Ascending aorta (tissue), 2 donors: ENCODE measurements at places on chromosomes 7 and 10.

- no peak overlapping the region for H3K4me3 ChIP-seq
- no peaks in the 10 kb centered on the region for H3K4me1 ChIP-seq
- H3K27ac ChIP-seq = no peak overlapping the region
- no peaks in the 10 kb centered on the region for H3K27me3 ChIP-seq
- peaks cover 5% of the 10 kb centered on the region for H3K36me3 ChIP-seq
These were observed 68.2 kb downstream of the CHST15 start for GRCh38 chr10:124025152-124025551.

DNA sequence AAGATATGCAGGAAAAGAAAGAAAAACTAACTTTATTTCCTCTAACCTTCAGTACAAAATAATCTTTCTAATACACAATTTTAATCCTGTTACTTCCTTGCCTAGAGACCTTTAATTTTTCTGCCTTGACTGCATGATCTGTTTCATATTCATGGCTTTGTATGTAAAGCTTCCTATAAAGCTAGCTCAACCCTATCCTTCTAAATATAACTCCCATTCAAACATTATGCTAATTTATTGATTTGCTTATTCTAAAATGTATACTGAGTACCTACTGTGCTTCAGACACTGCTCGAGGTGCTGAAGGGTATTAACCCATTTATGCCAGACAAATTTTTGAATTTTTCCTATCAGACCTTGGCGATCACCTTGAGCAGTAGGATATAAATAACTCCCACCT, 47.6 kb downstream of the SEMA3C start:
- H3K4me1 ChIP-seq = no peaks in the 10 kb centered on the region
- no peak overlapping the region for H3K27ac ChIP-seq
- H3K27me3 ChIP-seq = no peaks in the 10 kb centered on the region
- no peak overlapping the region for H3K4me3 ChIP-seq

GRCh38 chr10:110765513-110766319, 106.0 kb upstream of the PDCD4 start:
- H3K27me3 ChIP-seq = no peaks in the 10 kb centered on the region
- no peaks in the 10 kb centered on the region for H3K4me1 ChIP-seq
- DNase-seq = no peak
- H3K36me3 ChIP-seq = no peaks in the 10 kb centered on the region
- no peak overlapping the region for H3K27ac ChIP-seq

DNA sequence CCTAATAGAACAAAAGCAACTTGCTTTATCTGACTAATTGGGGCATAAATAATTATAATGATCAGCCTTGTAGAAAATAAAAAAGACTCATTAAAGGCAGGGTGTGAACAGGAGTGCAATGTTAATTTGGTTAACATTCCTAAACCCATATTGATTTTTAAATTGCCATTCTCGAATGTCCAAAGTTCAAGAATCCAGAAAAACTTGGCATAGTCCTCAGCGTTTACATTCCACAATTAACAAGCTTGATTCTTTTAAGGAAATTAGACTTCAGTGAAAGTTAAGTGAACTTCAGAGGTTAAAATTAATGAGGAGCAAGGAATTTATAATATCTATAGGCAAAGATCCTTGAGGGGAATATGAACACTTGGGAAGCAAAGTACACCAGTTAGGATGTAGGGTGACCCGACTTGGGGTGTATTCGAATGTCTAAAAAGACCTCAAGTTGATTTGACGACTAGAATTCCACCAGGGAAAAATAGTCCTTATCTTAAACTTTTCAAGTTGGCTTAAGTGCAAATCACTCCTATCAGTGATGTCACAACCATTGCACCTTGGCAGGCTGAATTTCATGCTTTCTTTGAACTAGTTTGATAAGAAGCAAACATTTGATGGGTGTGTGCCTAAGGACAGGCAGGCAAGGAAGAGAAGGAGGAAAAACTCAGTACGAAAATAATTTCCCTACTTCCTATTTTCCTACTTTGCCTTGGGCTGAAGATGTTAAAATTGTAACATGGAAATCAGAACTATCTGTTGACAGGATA, 830.4 kb upstream of the COBL start:
- no peak for DNase-seq
- no peak overlapping the region for H3K4me3 ChIP-seq
- no peaks in the 10 kb centered on the region for H3K36me3 ChIP-seq
- no peaks in the 10 kb centered on the region for H3K4me1 ChIP-seq
- H3K27me3 ChIP-seq = no peaks in the 10 kb centered on the region

DNA sequence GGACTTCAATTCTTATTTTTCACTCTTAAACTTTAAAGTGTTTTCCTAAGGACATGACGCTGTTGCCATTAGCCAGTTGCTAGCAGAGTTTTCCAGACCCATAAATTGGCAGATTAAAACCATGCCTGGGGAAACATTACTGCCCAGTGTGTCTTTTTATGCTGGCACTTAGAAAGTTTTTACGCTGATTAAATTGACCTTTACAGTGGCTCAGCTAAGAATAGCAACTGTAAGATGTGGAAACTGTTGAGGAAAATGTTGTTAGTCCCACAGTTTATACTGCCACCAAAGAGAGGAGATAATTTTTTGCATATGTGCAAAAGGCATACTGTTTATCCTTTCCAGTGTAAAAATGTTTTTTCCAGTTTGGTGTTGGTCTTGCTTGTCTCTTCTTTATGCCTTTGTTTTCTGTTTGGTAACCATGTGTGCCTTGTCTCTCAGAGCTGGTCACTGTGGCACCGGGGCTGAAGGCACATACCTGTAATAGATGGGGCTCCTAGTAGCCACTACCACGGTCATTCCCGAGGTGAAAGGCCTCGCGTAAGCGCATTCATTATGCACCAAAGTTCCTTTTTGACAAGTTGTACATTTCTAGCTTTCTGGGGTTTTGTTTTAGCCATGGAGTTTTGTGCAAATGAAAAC, 45.3 kb downstream of the CYP17A1 start:
- H3K4me1 ChIP-seq = peaks cover 58% of the 10 kb centered on the region
- peak overlapping the region; percentile 42 for H3K27ac ChIP-seq
- H3K27me3 ChIP-seq = no peaks in the 10 kb centered on the region
- no peaks in the 10 kb centered on the region for H3K36me3 ChIP-seq

GRCh38 chr10:113458944-113459343, 93.9 kb upstream of the HABP2 start:
- no peaks in the 10 kb centered on the region for H3K27me3 ChIP-seq
- H3K27ac ChIP-seq = no peak overlapping the region
- no peaks in the 10 kb centered on the region for H3K36me3 ChIP-seq

DNA sequence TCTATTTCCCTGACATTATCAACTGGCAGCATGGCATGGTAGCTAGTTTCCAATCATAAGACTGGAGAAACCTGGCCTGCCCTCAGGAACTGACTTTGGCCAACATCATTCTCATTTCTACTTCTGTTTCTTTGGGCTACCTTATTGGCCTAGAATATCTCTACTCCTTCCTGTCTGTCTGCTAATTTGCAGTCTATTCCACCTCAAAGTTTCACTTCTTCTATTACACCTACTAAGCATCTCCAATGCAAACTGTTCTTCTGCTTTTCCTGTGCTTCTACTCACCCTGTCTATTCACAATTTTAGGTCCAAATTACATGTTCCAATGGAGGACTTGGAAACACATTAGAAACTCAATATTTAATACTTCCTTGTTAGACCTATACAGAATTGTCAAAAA, 65.6 kb downstream of the ZNF503 start:
- no peaks in the 10 kb centered on the region for H3K36me3 ChIP-seq
- H3K27ac ChIP-seq = no peak overlapping the region

DNA sequence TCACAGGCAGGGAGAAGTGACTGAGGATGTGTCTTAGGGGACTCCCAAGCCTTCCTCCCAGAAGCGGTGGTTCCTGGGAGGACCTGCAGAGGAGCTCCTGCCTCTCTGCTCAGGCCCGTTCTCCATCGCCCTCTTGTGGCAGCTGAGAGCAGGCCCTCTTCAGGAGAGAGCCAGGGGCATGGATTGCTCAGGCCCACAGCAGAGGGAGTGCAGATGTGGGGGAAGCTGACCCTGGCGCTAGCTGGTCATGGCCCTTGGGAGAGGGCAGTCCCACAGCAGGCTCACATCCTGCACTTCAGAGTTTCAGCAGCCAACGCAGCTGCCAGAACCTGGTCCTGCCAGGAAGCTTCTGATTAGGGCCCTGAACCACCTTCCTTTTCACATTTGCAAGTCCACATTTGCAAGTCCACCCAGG, 94.8 kb upstream of the TARP start:
- H3K27ac ChIP-seq = no peak overlapping the region
- H3K27me3 ChIP-seq = no peaks in the 10 kb centered on the region
- no peaks in the 10 kb centered on the region for H3K4me1 ChIP-seq

DNA sequence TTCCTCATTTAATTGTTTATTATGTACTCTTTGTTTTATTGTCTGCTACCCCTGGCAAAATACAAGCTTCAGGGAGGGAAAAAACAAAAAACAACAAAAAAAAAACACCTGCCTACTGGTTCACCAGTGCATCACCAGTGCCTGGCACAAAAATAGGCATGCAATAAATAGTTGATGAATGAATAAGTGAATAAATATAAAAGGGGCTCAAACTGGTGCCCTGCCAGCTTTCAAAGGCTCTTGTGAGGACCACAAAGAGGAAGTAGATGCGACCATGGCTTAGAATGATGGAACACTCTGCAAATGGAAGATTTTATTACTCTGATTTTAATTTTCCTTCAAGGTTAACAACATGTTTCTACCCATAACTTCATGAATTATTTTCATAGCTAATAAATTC, 213.0 kb upstream of the INHBA start:
- H3K4me3 ChIP-seq = no peak overlapping the region
- peak overlapping the region; percentile 25 for H3K27ac ChIP-seq
- no peaks in the 10 kb centered on the region for H3K27me3 ChIP-seq

DNA sequence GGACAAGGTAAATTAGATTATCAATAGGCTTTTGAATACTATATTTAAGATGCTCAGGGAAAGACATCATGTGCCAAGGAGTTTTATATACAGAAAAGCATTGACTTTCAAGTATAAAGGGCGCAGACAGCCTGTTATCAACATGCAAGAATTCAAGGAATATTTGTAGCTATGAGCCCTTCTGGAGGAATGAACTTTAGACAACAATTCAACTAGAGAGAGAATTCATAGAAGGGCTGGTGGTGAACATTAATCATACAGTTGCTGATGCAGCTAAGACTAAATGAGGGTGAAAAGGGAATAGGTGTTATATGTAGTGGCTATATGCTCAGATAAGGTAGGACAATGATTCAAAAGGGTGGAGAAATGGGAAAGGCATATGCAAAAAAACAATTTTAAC, 41.2 kb downstream of the AOAH start:
- no peak overlapping the region for H3K27ac ChIP-seq
- H3K36me3 ChIP-seq = no peaks in the 10 kb centered on the region
- no peaks in the 10 kb centered on the region for H3K4me1 ChIP-seq
- no peak for DNase-seq
- no peak overlapping the region for H3K4me3 ChIP-seq

DNA sequence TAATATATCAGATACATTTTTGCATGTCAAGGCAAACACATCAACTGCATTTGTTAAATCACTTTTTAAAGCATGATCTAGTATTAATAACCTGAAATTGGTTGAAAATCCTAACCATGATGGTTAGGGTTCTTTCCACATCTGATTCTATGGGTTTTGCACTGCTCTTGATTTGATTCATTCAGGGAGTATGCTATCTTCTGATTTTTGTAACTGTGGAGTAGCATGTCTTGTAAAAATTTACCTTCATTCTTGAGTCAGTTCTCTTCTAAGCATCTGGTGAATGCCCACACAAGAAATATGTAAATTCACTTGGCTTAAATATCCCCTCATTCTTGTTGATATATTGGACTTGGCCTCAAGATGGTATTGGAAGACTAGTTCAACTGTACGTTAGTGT, 178.7 kb downstream of the KLF6 start:
- no peak for DNase-seq
- no peaks in the 10 kb centered on the region for H3K4me1 ChIP-seq
- no peak overlapping the region for H3K4me3 ChIP-seq
- H3K27me3 ChIP-seq = no peaks in the 10 kb centered on the region

DNA sequence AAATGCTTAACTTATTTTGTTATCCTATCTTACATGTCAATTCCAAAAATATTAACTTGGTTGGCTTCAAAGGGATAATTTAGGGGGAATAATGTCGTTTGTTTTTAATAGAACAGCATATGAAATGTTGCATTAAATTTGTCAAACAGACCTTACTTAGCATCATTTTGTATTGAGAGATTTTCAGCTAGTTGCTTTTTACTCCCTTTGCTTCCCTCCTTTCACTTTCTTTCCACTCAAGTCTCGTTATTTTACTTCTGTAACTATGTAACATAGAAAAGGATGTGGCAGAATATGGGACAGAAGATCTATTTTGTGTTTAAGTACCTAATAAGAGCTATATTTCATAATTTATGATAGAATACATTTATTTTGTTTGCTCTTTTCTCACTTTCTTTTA, 2.6 kb downstream of the PHYHIPL start:
- H3K27me3 ChIP-seq = no peaks in the 10 kb centered on the region
- DNase-seq = no peak
- no peaks in the 10 kb centered on the region for H3K36me3 ChIP-seq
- H3K4me1 ChIP-seq = peaks cover 15% of the 10 kb centered on the region

GRCh38 chr10:111429288-111430028, 352.6 kb downstream of the ADRA2A start:
- no peak for DNase-seq
- no peak overlapping the region for H3K4me3 ChIP-seq
- H3K4me1 ChIP-seq = no peaks in the 10 kb centered on the region
- H3K27ac ChIP-seq = no peak overlapping the region
- H3K27me3 ChIP-seq = no peaks in the 10 kb centered on the region

GRCh38 chr10:103053659-103054581, 135.8 kb downstream of the CNNM2 start:
- no peaks in the 10 kb centered on the region for H3K36me3 ChIP-seq
- peak overlapping the region; percentile 70 for H3K27ac ChIP-seq
- peak overlapping the region; percentile 46 for H3K4me3 ChIP-seq
- H3K27me3 ChIP-seq = no peaks in the 10 kb centered on the region
- DNase-seq = peak; percentile 31

DNA sequence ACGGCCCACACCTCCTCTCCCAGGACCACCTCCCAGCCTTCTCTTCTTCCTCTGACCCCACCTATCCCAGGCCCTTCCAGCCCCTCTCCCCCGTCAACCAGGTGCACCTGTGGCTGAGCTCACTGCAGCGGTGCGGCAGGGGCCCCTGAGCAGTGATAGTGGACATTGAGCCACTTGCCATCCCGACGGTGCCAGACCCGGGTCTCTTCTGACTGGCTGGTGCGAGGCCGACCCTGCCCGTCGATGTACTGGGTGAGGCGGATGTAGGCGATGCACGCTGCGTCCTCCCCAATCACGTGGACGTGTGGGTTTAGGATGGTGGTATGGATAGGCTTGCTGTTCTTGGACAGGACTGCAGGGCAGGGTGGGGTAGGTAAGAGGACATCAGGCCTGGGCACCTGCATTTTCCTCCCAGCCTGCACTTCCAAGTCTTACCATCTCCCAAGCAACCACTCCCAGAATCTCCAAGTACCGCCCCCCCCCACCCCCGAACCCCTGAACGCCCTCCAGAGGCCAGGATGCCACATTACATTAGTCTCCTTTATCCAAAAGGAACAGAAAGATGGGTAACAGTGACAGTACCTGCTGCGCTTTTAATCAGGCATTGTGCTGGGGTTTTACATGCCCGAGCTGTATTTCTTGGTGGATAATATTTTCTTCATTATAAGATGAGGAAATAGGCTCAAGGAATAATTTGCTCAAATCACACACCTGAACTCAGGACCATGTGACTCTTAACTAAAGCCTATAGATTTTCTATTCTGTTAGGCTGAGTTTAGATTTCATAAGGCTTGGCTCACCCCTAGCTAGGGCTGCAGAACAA, 3.7 kb upstream of the NDST2 start:
- H3K4me1 ChIP-seq = peaks cover 28% of the 10 kb centered on the region
- H3K27ac ChIP-seq = peak overlapping the region; percentile 90
- H3K36me3 ChIP-seq = peaks cover 48% of the 10 kb centered on the region
- H3K27me3 ChIP-seq = no peaks in the 10 kb centered on the region
- DNase-seq = no peak

GRCh38 chr7:111485701-111486380, 76.5 kb downstream of the IMMP2L start:
- no peak overlapping the region for H3K4me3 ChIP-seq
- H3K4me1 ChIP-seq = no peaks in the 10 kb centered on the region
- no peaks in the 10 kb centered on the region for H3K27me3 ChIP-seq
- H3K27ac ChIP-seq = no peak overlapping the region
